ENCODE measurements at places on chromosomes 5 and 9. TPM values are rescaled to one million over a fixed set of nuclear protein-coding genes. Genes with fewer than 3 reads are reported as not detected.

The STC2 gene
- 6.7 TPM for total RNA-seq

The UGT3A1 gene
- total RNA-seq, result 2.2 TPM

The CDO1 gene
- 20.0 TPM for total RNA-seq

The MEGF10 gene
- 7.9 TPM for total RNA-seq

The TAF11L10 gene
- not detected for total RNA-seq

The PCDHGA10 gene
- total RNA-seq, result 11.1 TPM

The NUP188 gene
- 88.6 TPM for total RNA-seq

The CENPK gene
- 4.9 TPM for total RNA-seq

The MAMDC2 gene
- total RNA-seq, result 33.8 TPM

DNA sequence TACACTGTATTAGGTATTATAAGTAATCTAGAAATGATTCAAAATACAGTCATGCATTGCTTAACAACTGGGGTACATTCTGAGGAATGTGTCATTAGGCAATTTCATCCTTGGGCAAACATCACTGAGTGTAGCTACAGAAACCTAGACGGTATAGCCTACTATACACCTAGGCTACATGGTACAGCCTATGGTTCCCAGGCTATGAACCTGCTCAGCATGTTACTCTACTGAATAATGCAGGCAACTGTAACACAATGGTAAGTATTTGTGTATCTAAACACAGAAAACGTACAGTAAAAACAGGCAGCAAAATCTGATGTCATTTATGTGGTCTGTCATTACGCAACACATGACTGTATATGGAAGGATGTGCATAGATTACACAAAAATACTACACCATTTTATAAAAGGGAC, 96.8 kb downstream of the RAPGEF6 start:
- no peak overlapping the region for H3K4me3 ChIP-seq
- no peak for DNase-seq
- no peaks in the 10 kb centered on the region for H3K36me3 ChIP-seq
- no peaks in the 10 kb centered on the region for H3K4me1 ChIP-seq

- H3K27ac ChIP-seq, result no peak overlapping the region
- no peak overlapping the region for H3K4me3 ChIP-seq
- DNase-seq, result no peak
Observed at GRCh38 chr5:76604838-76605237, 18.4 kb downstream of the F2RL2 start.

DNA sequence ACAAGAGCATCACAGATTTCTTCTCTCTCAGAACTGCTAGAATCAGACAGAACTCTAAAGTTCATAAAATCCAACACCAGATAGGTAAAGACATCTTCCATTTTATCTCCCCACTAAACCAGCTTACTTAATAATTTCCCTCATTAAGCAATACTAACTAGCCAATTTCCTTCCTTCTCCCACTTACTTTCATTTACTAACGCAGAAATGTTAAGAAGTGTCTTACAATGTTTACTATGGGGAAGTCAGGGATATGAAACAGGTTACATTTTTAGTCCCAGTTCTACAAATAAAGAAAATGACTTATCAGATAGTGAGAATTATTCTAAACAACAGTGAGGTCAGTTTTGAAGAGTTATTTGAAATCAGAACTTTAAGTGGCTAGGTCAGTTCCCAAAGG, 236.5 kb downstream of the FBXL17 start:
- no peak overlapping the region for H3K27ac ChIP-seq
- DNase-seq, result no peak

- H3K4me1 ChIP-seq, result no peaks in the 10 kb centered on the region
- no peak overlapping the region for H3K27ac ChIP-seq
- DNase-seq, result no peak
- H3K4me3 ChIP-seq, result no peak overlapping the region
Observed at GRCh38 chr5:142641711-142642110, 44.2 kb downstream of the FGF1 start.

DNA sequence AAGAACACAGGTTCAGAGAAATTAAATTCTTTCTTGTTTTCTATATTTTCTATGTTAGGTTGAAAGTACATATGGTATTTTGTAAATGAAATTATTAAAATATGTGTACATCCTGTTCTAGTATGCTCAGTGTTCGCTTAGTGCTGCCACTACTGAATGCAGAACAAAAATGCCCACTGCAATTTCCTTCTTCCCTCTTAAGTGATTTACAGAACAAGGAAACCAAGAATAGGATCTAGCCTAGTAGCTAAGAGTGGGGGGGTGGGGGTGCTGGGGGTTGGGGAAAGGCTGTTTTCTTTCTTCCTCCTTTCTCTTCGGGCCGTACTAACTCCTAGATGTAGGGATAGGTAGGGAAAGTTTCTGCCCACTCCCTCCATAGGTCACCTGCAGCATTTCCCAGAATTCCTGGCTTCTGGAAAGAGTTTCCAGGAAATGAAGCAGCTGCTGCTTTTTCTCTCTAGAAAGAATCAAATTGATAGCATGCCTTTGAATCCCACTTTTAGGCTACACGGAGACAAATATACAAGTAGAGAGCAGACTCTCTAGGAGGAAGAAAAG, 15.7 kb downstream of the SPATA9 start:
- H3K27me3 ChIP-seq, result no peaks in the 10 kb centered on the region
- no peak overlapping the region for H3K27ac ChIP-seq

- no peaks in the 10 kb centered on the region for H3K4me1 ChIP-seq
- no peak overlapping the region for H3K4me3 ChIP-seq
- DNase-seq, result no peak
- no peak overlapping the region for H3K27ac ChIP-seq
- no peaks in the 10 kb centered on the region for H3K36me3 ChIP-seq
Observed at GRCh38 chr9:84996029-84996428, 326.5 kb downstream of the NTRK2 start.

DNA sequence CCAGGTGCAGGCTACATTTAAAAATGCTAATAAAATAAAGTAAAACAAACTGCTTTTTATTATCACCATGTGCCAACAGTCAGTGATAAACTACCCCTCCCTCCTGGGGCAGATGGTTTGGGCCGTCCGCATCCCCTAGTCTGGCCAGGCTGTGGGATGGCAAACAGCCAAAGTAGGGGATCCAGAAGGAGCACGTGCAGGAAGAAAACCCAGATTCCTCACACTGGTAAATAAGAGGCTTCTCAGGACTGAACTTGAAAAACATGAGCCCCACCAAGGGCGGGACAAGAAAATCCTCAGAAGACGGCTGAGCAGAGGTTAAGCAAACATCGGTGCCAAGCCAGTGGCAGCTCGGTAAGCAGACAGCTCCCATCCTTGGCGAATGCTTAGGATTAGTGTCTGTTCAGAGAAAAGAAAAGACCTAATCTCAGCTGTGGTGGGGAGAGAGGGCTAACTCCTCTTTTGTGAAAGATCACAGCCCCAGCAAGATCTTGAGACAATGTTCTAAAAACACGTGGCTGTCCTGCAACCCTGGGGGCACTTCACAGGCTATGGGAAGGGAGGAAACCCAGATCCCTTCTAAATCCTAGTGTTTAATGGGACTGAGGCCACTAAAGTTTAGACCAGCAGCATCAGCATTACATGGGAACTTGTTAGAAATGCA, 46.5 kb upstream of the GDNF start:
- DNase-seq, result no peak
- no peak overlapping the region for H3K27ac ChIP-seq
- H3K4me1 ChIP-seq, result no peaks in the 10 kb centered on the region
- no peaks in the 10 kb centered on the region for H3K36me3 ChIP-seq
- no peaks in the 10 kb centered on the region for H3K27me3 ChIP-seq
- H3K4me3 ChIP-seq, result no peak overlapping the region

DNA sequence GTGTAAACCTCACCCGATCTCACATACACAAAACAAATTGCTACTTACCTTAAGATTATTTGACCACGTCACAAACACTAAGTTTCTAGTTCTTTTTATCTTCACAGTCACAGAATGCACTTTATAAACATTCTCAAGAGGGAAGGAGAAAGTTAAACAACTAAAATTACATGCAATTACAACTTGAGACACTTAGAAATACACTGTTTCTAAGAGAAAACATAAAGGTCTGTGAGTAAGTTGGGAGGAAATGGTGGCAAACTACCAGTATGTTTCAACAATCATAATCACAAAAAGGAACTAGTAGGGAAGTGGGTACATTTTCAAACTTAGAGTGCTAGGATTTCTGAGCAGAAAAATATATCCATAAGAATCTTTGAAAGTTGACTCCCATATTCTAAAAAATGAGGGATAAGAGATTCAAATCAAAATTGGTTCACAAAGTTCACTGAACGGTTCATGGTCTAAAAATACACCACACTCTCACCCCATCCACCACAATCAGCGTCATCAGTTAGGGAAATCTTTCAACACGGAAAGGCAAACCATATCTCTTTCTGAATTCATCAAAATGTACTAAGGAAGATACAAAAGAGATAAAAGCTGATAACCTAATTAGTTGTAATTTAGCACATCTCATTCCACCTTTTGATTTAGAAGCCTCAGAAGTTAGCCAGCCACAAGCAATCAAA, 182.6 kb downstream of the BNC2 start:
- H3K4me3 ChIP-seq, result no peak overlapping the region
- no peaks in the 10 kb centered on the region for H3K4me1 ChIP-seq
- no peaks in the 10 kb centered on the region for H3K36me3 ChIP-seq
- no peak overlapping the region for H3K27ac ChIP-seq

- H3K36me3 ChIP-seq, result no peaks in the 10 kb centered on the region
- no peaks in the 10 kb centered on the region for H3K27me3 ChIP-seq
- DNase-seq, result no peak
- H3K4me1 ChIP-seq, result no peaks in the 10 kb centered on the region
Observed at GRCh38 chr9:73216100-73216499, 64.4 kb downstream of the ANXA1 start.

DNA sequence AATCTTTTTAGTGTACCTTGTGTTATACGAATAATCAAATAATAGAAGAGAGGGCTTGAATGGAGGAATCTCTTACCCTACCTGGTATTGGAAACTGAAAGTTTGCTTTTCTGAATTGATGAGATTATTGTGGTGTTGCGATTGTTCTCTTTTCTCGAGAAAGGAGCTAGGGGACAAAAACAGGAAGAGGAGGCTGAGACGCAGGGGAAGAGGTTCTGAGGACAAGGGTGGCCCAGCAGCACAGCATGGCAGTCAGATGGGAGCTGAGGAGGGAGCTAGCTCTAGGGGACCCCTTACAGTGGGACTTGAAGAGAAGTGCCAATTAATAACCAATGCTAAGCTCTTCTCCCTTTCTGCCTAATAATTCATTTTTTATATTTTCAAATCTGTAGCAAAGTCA, 183.3 kb upstream of the DMAC1 start:
- H3K27ac ChIP-seq, result no peak overlapping the region
- H3K4me1 ChIP-seq, result no peaks in the 10 kb centered on the region
- no peaks in the 10 kb centered on the region for H3K27me3 ChIP-seq
- H3K4me3 ChIP-seq, result no peak overlapping the region
- H3K36me3 ChIP-seq, result no peaks in the 10 kb centered on the region

DNA sequence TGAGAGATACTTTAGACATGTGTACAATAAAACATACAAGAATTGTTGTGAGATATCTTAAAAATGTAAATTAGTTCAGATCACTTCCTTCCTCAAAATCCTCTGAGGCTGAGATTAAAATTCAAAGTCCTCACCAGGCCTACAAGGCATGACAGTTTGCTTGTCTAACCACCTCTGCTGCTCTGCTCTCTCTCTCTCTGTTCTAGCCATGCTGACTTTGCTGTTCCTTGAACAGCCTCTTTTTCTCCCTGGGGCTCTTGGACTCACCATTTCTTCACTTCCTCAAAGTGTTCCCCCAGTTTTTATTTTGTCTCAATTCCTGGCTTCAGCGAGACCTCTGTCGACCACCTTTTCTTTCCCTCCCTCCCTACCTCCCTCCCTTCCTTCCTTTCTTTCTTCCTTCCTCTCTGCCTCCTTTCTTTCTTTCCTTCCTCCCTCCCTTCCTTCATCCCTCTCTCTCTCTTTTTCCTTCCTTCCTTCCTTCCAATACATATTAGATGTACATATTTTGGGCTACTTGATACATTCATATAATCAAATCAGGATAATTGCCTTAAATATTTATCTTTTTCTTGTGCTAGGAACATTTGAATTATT, 27.0 kb downstream of the CATSPER3 start:
- no peak for DNase-seq
- H3K4me1 ChIP-seq, result no peaks in the 10 kb centered on the region
- no peaks in the 10 kb centered on the region for H3K36me3 ChIP-seq
- H3K4me3 ChIP-seq, result no peak overlapping the region
- H3K27ac ChIP-seq, result no peak overlapping the region

GRCh38 chr9:93902051-93902779, 52.9 kb downstream of the BARX1 start:
- H3K36me3 ChIP-seq, result no peaks in the 10 kb centered on the region
- H3K27me3 ChIP-seq, result no peaks in the 10 kb centered on the region
- H3K4me3 ChIP-seq, result no peak overlapping the region
- no peak overlapping the region for H3K27ac ChIP-seq
- no peaks in the 10 kb centered on the region for H3K4me1 ChIP-seq

- DNase-seq, result no peak
- H3K27me3 ChIP-seq, result no peaks in the 10 kb centered on the region
- H3K4me1 ChIP-seq, result peaks cover 11% of the 10 kb centered on the region
Observed at GRCh38 chr5:77776554-77777206, 541 bp upstream of the TBCA start.

- no peak for DNase-seq
- no peaks in the 10 kb centered on the region for H3K27me3 ChIP-seq
- H3K4me1 ChIP-seq, result no peaks in the 10 kb centered on the region
- no peak overlapping the region for H3K4me3 ChIP-seq
- H3K36me3 ChIP-seq, result no peaks in the 10 kb centered on the region
- H3K27ac ChIP-seq, result no peak overlapping the region
Observed at GRCh38 chr5:109959652-109960051, 269.9 kb downstream of the MAN2A1 start.

- H3K27me3 ChIP-seq, result no peaks in the 10 kb centered on the region
- no peak overlapping the region for H3K4me3 ChIP-seq
- H3K27ac ChIP-seq, result no peak overlapping the region
- no peaks in the 10 kb centered on the region for H3K4me1 ChIP-seq
Observed at GRCh38 chr5:1807451-1808185, 6.4 kb downstream of the NDUFS6 start.

GRCh38 chr5:96675882-96676281, 13.7 kb downstream of the CAST start:
- H3K4me3 ChIP-seq, result no peak overlapping the region
- no peak for DNase-seq
- no peak overlapping the region for H3K27ac ChIP-seq
- H3K27me3 ChIP-seq, result no peaks in the 10 kb centered on the region
- H3K36me3 ChIP-seq, result no peaks in the 10 kb centered on the region
- peaks cover 2% of the 10 kb centered on the region for H3K4me1 ChIP-seq

DNA sequence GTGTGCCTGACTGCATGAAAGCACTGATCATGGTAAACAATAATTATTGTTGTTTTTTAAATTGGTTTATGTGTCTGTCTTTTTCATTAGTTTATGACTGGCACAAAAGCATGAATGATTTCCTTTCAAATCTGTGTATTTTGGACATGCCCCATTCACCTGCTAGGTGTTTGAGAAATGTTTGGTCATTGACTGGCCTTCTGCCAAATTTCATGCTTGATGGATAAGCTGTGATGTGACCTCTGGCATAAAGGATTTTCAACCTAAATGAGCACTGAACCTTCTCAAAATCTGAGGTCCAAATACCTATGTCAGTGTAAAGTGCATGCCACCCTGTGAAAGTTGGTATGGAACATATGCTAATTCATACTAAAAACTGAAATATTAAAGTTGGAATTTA, 204.5 kb downstream of the BRINP1 start:
- H3K27ac ChIP-seq, result no peak overlapping the region
- no peaks in the 10 kb centered on the region for H3K27me3 ChIP-seq

Measured in prostate gland (tissue), 2 donors.